ENCODE measurements at places on chromosomes 16 and 17.

DNA sequence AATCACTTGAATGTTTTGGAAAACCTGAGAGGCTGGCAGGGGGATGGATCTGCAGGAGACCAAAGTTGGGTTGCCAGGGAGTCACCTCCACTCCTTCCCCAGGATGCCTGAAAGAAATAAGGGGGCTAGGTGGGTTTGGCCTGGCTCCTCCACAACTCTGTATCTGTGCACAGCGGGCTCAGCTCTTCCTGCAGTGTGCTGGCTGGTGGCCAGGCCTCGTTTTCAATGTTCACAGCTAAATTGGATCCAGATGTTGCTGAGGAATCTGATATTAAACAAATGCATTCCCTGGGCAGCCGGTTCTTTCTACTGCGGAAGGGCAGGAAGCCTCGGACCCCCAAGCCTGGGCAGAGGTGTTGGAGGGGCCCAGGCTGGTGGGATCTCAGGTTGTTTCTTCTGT is 106.2 kb downstream of the N4BP1 start:
- DNase-seq: no peak

DNA sequence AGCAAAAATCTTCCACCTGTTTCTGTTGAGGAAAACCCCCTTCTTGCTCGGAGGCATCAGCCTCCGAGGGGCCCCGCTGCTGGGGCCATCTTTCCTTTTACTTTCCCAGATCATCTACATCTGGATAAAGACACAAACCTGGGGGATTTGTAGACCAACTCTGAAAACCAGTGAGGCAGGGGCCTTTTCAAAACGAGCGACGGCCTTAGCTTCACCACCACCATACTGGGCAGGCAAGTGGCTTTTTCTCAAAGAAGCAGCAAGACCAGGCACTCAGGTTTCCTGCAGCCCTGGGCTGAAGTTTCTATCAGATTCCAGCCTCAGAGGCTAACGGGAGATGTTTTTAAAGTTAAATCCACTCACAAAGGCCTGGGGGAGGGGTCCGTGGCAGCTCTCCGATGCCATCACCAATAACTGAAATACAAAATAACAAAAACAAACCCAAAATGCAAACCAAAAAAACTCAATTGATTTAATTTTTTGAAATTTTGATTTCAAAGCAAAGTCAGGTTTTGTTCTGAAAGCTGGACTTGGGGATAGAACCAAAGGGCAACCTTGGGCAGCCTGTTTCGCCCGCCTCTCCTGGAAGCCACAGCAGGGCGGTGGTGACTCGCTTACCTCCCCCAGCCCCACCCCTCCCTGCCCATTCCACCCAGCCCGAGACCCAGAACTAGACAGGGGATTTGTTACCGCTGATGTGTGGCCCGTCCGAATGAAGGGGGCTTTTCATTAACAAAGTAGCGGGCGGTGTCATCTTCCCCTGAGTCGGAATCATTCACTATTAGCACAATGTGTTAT is 55.8 kb downstream of the SALL1 start:
- no peak for DNase-seq

- no peak for DNase-seq
These were observed 3.1 kb downstream of the GAA start for GRCh38 chr17:80104321-80104955.

- DNase-seq: no peak
These were observed 826.4 kb downstream of the CDH11 start for GRCh38 chr16:64295466-64295865.
